ENCODE measurements at places on chromosomes 4 and X.

DNA sequence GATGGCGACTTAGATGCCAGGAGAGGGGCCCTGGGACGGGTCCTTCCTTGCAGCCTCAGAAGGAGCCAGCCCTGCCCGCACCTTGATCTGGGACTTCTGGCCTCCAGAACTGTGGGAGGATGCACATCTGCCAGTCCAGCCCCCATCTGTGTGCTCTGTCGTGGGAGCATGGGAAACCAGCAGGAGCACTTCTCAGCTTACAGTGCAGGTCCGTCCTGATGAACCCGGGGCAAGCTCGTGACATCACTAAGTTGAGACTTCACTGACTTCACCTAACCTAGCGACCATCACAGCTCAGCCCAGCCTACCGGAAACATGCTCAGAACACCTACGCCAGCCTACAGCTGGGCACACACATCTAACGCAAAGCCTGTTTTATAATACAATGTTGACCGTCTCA lies 38.1 kb downstream of the ABLIM2 start:
- no peak for DNase-seq

GRCh38 chr4:48129307-48130014 lies 4.6 kb downstream of the TXK start:
- no peak for DNase-seq

DNA sequence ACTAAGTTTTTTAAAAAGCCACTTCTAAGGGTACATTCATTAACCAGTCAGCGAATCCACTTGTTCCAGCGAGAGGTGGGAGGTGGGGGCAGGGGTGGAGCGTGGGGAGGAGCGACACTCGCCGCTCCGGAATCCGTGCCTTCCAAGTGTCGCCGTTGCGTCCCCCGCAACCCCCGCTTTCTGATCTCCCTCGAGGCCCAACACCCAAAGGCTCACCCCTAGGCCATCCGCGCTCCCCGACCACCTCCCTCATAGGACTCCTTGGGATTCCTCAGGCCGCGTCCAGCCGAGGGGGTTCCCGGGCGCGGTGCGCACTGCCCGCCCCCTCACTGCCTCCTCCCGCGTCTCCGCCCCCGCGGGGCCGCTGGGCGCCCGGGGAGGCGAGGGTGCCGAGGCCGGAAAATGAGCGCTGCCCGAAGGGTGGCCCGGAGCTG lies 108.1 kb upstream of the STOX2 start:
- DNase-seq = peak; percentile 34

GRCh38 chrX:54509400-54509799 lies 13.4 kb upstream of the FGD1 start:
- no peak for DNase-seq

DNA sequence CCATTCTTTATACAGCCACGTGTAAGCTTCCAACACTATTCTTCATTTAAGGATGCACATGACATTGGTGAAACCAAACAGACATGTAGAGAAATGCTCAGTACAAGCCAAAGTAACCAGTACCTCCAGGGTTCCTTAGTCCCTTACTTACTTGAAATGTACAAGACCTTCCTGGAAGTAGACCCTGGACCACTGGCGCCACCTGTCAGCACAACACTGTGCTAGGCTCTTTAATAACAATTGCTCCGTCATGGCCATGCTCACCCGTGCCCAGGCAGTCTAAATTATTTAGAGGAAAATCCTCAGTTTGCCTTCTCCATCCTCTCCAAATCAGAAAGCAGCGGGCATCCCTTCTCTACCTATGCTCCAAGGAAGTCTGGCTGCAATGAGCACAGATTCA lies 52.7 kb downstream of the ADGRA3 start:
- DNase-seq = no peak

GRCh38 chrX:125202591-125203248 lies 117.0 kb upstream of the TEX13C start:
- DNase-seq = no peak

DNA sequence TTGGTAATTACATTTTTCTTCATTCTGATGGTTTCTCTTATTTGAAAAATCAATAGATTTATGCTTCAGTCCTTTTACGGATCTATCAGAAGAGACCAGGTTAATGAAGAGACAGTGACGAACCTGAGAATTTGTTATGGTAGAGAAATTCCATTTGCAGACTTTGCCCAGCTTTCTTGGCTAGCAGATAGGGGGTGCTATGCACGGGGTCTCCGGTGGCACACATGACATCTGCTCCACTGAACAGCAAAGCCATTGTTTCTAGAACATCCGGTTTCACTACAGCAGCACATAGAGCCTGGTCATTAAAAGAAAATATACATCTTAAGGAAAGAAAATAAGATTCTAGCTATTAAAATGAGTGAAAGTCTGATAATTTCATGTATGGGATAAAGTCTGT lies 85.1 kb downstream of the ARAP2 start:
- no peak for DNase-seq

GRCh38 chr4:72312032-72312650 lies 256.9 kb downstream of the ADAMTS3 start:
- DNase-seq = peak; percentile 69

- DNase-seq = peak; percentile 39
Observed at GRCh38 chr4:77434299-77435092, 171.1 kb upstream of the CXCL13 start.

GRCh38 chrX:102651242-102652011 lies at the start of gene GPRASP1:
GPRASP1 (plus strand) TSS chrX:102651483; CDS start chrX:102653914, 2,431 bp downstream.
- DNase-seq = peak; percentile 76

GRCh38 chr4:89171176-89171805 lies 60.0 kb downstream of the TIGD2 start:
- DNase-seq = no peak

DNA sequence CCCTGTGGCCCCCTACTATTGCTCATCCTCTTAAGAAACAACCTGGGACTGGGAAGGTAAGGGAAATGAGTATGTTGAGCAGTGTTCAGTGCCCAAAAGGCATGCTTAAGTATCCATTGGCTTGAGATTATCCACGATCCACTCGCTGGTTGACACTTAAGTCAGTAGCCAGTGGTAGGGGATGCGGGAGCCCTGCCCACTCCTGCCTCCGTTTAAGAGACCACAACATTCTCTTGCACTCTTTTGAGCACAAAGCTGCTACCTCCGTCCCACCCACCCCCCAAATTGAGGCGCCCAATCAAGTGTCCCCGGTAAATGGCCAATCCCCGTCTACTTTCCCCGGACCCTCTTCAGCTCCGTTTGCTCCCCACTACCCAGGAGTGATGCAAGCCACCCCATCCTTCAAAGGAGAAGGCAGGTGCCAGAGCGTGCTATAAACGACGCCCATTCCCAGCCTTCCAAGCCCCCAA lies 25.0 kb downstream of the UTP14A start:
- no peak for DNase-seq

DNA sequence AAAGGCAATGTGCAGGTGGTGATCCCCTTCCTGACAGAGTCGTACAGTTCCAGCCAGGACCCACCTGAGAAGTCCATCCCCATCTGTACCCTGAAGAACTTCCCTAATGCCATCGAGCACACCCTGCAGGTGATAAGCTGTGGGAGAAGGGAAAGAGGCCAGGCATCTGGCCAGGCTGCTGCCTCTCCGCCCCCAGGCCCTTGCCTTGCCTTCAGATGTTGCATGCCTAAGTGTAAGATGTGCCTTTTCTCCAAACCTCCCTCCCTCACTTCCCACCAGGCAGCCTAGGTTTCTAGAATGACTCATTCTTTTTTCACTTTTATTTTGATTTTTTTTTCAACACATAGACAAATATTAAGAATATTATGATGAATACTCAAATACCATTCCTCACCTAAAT lies 12.2 kb upstream of the CDK16 start:
- no peak for DNase-seq

DNA sequence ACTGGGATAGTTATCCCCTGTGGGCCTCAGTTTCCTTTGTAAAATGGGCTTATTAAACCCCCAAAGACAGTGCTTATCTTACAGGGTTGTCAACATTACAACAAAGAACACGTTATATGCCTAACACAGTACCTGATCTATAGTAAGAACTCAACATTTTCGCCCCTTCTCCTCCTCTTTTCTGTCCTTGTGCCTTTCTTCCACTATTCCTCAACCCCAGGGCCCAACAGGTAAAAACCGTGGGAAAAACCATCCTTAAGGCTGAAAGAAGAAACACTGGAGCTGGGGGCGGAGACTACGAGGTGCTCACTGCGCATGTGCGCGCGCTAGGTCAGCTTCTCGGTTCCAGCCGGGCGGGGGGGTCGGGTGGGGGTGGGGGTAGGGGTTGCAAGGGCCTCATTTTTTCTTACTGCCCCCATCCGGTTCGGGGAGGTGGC lies 426 bp upstream of the XIAP start:
- DNase-seq = no peak

- no peak for DNase-seq
Observed at GRCh38 chr4:38173935-38174518, 213.8 kb downstream of the PTTG2 start.

- DNase-seq = no peak
Observed at GRCh38 chr4:58734030-58734674, 1624.0 kb upstream of the IGFBP7 start.

DNA sequence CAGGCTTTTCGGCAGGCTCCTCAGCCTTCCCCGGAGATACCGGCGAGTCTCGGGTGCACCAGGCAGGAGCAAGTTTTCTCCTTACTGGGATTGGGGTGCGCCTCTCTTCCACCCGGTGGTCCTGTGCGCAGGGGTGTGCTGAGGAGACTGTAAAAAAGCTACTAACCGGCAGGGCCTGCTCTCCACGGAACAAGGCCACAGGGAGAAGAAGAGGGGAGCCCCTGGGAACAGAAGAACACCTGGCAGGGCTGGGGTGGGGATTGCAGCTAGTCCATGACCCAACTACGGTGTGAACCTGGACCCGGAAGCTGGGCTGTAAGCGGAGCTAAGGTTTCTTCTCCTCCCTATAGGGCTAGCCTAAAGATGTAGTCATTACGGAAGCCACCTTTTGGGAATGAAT lies 17.7 kb upstream of the ZIC3 start:
- DNase-seq = no peak

- no peak for DNase-seq
Observed at GRCh38 chr4:15444879-15445547, 17.2 kb downstream of the C1QTNF7 start.

GRCh38 chr4:112083587-112084347 lies 61.5 kb upstream of the FAM241A start:
- no peak for DNase-seq

- no peak for DNase-seq
Observed at GRCh38 chr4:129098531-129099001, 2.6 kb downstream of the C4orf33 start.

All from heart left ventricle (tissue), 16 donors.